ENCODE measurements at places on chromosomes 13 and 19. TPM values are rescaled to one million over a fixed set of nuclear protein-coding genes. Genes with fewer than 3 reads are reported as not detected.

GRCh38 chr13:24684600-24684998 lies 4.4 kb downstream of the ATP12A start:
- H3K27ac ChIP-seq: no peak overlapping the region
- H3K36me3 ChIP-seq: peaks cover 9% of the 10 kb centered on the region
- H3K27me3 ChIP-seq: peaks cover 25% of the 10 kb centered on the region
- no peak overlapping the region for H3K4me3 ChIP-seq

- H3K36me3 ChIP-seq: no peaks in the 10 kb centered on the region
- no peak overlapping the region for H3K27ac ChIP-seq
- H3K27me3 ChIP-seq: no peaks in the 10 kb centered on the region
- H3K4me1 ChIP-seq: no peaks in the 10 kb centered on the region
These were observed 169.0 kb upstream of the UFM1 start for GRCh38 chr13:38180670-38181069.

GRCh38 chr19:30692181-30692811 lies 320.1 kb downstream of the ZNF536 start:
- no peaks in the 10 kb centered on the region for H3K27me3 ChIP-seq
- no peak overlapping the region for H3K27ac ChIP-seq
- no peak for DNase-seq
- no peaks in the 10 kb centered on the region for H3K4me1 ChIP-seq
- H3K36me3 ChIP-seq: no peaks in the 10 kb centered on the region

GRCh38 chr13:19791953-19792537 lies 9.3 kb upstream of the PSPC1 start:
- H3K4me1 ChIP-seq: peaks cover 7% of the 10 kb centered on the region
- H3K36me3 ChIP-seq: peaks cover 9% of the 10 kb centered on the region
- H3K4me3 ChIP-seq: no peak overlapping the region

- no peaks in the 10 kb centered on the region for H3K27me3 ChIP-seq
- no peaks in the 10 kb centered on the region for H3K4me1 ChIP-seq
- H3K4me3 ChIP-seq: no peak overlapping the region
- no peak overlapping the region for H3K27ac ChIP-seq
These were observed 21.2 kb downstream of the ZNF787 start for GRCh38 chr19:56099638-56100539.

- DNase-seq: no peak
- H3K4me1 ChIP-seq: no peaks in the 10 kb centered on the region
- H3K36me3 ChIP-seq: no peaks in the 10 kb centered on the region
- no peak overlapping the region for H3K4me3 ChIP-seq
- H3K27me3 ChIP-seq: peaks cover 10% of the 10 kb centered on the region
- H3K27ac ChIP-seq: no peak overlapping the region
These were observed 181.7 kb downstream of the UQCRFS1 start for GRCh38 chr19:29031216-29031615.

DNA sequence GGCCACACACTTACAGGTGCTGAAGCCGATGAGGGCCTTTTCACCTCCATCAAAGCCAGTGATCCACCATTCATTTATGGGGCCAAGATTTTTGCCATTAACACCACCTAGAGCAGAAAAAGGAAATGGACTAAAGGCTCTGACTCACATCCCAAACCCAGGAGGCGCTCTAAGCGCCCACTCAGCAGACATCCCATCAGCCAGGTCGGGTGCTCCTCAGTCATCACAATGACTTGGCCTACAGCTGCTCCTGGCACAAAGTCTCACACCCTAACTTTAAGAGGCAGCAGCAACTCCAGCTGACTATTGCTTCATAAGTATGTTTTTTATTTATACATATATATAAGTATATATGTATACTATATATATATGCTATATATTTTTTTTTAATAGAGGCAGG lies 36.1 kb upstream of the EIF3G start:
- H3K36me3 ChIP-seq: peaks cover 45% of the 10 kb centered on the region
- no peaks in the 10 kb centered on the region for H3K27me3 ChIP-seq
- H3K27ac ChIP-seq: no peak overlapping the region
- no peaks in the 10 kb centered on the region for H3K4me1 ChIP-seq

GRCh38 chr13:76656056-76656455 lies 230.1 kb downstream of the KCTD12 start:
- no peak overlapping the region for H3K27ac ChIP-seq
- H3K4me1 ChIP-seq: no peaks in the 10 kb centered on the region
- DNase-seq: no peak
- H3K27me3 ChIP-seq: no peaks in the 10 kb centered on the region

- DNase-seq: no peak
- no peaks in the 10 kb centered on the region for H3K4me1 ChIP-seq
- no peak overlapping the region for H3K4me3 ChIP-seq
- H3K27me3 ChIP-seq: no peaks in the 10 kb centered on the region
- no peaks in the 10 kb centered on the region for H3K36me3 ChIP-seq
These were observed 306.3 kb downstream of the DNAJC15 start for GRCh38 chr13:43329702-43330101.

DNA sequence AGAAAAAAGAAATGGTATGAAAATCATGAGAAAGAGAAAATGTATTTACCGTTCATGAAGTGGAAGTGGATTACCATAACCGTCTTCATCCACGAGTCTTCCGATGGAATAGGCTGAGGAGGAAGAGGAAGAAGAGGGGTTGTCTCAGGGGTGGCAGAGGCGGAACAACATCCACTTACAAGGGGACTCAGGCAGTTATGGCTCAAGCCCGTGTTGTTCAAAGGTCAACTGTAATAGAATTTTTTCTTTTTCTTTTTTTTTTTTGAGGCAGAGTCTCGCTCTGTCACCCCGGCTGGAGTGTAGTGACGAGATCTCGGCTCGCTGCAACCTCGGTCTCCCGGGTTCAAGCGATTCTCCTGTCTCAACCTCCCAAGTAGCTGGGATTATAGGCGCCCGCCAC lies 16.9 kb upstream of the ADGRL1 start:
- H3K4me1 ChIP-seq: peaks cover 9% of the 10 kb centered on the region
- no peak overlapping the region for H3K27ac ChIP-seq
- DNase-seq: no peak
- peaks cover 3% of the 10 kb centered on the region for H3K36me3 ChIP-seq

DNA sequence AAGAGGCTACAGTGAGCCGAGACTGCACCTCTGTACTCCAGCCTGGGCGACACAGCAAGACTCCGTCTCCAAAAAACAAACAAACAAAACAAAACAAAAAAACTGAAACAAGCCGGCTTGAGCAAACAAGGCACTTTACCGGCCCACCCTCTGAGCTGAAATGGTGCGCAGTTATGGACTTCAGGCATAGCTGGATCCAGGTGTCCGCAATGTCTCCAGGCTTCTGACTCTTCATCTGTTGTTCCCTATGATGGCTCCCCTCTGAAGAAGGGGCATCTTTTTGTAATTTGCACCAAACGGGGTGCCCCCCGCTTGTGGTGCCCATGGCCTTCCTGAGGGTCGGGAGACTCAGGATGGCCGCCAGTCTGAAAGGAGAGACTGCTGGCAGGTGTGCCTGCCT lies 6.2 kb downstream of the C2CD4C start:
- no peaks in the 10 kb centered on the region for H3K36me3 ChIP-seq
- no peaks in the 10 kb centered on the region for H3K4me1 ChIP-seq
- no peak for DNase-seq
- no peak overlapping the region for H3K27ac ChIP-seq
- H3K4me3 ChIP-seq: no peak overlapping the region

DNA sequence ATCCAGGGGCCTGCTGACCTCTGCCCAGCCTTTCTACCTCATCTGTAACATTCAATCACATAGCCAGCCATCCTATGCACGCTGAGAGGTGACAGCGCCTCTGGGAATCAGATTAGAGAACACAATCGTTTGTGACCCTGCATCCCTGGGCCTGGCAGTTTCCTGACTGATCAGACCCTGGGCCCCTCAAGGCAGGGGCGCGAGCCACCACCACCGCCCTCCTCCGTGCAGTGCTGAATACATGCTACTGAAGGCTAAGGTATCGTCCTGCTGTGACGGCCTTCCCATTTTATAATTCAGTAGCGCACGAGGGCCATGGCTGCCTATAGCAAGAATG lies 1.3 kb downstream of the TMTC4 start:
- no peak overlapping the region for H3K27ac ChIP-seq
- peaks cover 13% of the 10 kb centered on the region for H3K27me3 ChIP-seq
- peaks cover 8% of the 10 kb centered on the region for H3K4me1 ChIP-seq
- H3K4me3 ChIP-seq: peak overlapping the region; percentile 70

DNA sequence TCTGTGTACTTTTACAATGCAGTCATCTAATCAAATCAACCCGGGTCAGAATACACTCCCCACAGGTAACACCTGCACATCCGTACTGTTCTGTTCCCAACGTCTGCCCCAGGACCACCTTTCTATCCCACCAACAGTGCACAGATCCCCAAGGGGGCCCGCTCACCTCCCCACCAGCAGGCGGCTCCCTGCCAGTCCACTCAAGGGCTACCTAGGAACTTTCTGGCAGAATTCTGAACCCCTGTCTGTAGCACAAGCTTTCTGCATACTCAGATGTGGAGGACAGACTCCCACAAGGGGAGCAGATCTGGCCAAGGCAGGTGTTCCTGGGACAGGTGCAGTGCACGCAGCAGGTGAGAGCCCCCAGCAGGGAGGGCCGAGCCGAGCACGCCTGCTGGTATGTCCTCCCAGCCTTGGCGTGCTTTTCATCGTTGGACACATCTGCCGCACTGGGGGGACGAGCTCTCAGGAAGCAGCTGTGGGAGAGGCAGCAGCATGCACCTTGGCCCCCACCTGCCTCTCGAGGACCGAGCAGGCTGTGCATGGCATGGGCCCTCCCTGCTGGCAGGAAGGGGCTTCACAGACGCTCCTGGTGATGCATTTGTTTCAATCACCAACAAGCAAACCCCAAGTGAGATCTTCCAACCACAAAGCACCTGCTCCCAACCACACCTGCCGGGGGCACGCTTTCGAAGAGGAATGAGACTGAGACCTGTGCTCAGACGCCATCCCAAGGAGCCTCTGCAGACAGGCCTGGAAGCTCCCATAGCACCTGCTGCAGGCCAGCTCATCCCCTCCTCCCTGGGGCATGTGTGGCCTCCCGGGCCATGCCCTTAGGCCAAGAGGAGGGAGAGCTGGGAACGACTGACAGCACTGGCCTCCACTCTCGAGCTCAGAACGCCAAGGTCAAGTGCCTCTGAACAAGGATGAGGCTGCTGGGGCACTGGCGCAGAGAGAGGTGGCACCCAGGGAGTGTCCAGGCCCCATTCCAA lies 35.9 kb downstream of the RAB20 start:
- H3K4me3 ChIP-seq: peak overlapping the region; percentile 19
- H3K4me1 ChIP-seq: peaks cover 8% of the 10 kb centered on the region
- no peak overlapping the region for H3K27ac ChIP-seq
- no peak for DNase-seq

DNA sequence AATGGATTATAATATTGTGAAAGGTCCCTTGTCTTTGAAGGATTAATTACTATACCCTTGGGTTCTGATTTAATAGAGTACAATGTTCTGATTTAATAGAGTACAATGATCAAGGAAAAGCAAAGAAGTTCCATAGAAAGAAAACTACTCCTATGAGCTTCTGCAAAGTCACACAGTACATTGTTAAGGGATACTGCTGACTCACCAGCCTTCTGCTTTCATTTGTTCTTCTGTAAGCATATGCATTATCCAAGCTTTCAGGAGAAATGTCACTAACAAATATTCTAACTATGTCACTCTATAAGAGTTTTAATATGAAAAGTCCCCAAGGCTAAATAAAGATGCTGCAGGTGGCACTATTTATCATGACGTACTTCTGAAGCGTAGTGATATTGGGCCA lies 396.7 kb downstream of the RFC3 start:
- DNase-seq: no peak
- no peak overlapping the region for H3K27ac ChIP-seq
- H3K4me3 ChIP-seq: no peak overlapping the region
- no peaks in the 10 kb centered on the region for H3K27me3 ChIP-seq
- H3K36me3 ChIP-seq: no peaks in the 10 kb centered on the region

- H3K36me3 ChIP-seq: peaks cover 28% of the 10 kb centered on the region
- H3K4me3 ChIP-seq: peak overlapping the region; percentile 68
- H3K27ac ChIP-seq: no peak overlapping the region
- H3K27me3 ChIP-seq: no peaks in the 10 kb centered on the region
- no peaks in the 10 kb centered on the region for H3K4me1 ChIP-seq
These were observed 814 bp downstream of the S1PR2 start for GRCh38 chr19:10230173-10230860.

DNA sequence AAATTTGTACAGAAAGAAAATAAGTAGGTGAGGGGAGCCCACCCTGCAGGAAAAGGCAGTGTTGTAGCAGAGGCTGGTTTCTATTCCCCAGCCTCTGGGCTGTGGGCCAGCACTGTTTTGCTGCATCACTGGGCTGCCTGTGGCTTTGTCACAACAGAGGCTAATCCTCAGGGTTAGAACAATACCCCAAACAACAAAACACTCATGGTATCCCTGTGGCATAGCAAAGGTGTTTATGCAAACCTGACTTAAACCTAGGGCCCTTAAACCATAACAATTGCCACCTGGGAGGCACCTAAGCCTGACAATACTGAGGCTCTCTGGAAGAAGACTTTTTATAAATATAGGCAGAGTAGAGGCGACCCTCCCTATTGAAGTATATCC lies 314.7 kb downstream of the OLFM4 start:
- H3K27ac ChIP-seq: no peak overlapping the region
- H3K4me1 ChIP-seq: no peaks in the 10 kb centered on the region
- no peaks in the 10 kb centered on the region for H3K27me3 ChIP-seq

DNA sequence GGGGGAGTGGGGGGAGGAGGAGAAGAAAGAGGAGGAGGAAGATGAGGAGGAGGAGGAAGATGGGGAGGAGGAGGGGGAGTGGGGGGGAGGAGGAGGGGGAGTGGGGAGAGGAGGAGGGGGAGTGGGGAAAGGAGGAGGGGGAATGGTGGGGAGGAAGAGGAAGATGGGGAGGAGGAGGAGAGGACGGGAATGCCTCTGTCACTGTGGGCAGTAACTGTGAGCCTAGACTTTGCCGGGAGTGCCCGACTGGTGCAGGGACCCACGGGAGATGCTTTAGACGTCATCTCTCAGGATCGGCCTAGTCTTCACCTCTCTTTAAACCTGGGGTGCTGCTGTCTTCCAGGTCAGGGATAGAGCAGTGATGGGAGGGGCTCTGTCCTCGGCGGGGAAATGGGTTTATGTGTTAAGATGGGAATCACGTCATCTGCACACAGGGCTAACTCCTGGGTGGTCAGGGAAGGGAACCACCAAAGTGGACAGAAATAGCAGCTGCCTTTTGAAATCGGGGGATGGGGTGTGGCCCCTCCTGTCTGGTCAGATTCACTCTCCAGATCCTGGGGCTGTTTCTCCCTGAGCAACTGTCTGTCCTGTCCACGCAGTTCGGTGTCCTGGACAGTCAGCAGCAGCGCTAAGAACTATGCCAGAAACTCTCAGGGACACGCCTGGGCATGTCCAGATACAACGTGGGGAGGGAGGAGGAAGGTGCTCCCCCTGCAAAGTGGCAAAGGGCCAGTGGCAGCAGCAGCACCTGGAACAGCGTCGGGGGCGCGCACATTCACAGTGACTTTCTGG lies 26.9 kb downstream of the GAS6 start:
- peaks cover 5% of the 10 kb centered on the region for H3K27me3 ChIP-seq
- no peak overlapping the region for H3K4me3 ChIP-seq
- peaks cover 10% of the 10 kb centered on the region for H3K4me1 ChIP-seq
- H3K36me3 ChIP-seq: no peaks in the 10 kb centered on the region

Gene ZNF567
- 11.0 TPM for total RNA-seq

Gene NLRP12
- not detected for total RNA-seq

Gene PSG2
- not detected for total RNA-seq

Gene NLRP11
- 0.22 TPM for total RNA-seq

Measured in Calu3 (cell line).